Natural killer cell treated with Interleukin-12 subunit alpha and Interleukin-12 subunit beta and Interleukin-15 and Interleukin-18, amount 100 ng/mL, for 72 hours (primary cell): ENCODE measurements at places on chromosomes 3 and 15.
A peak's percentile ranks its signal among the peaks of the same experiment; 100 is the strongest.

GRCh38 chr3:139084176-139084575 is 39.5 kb upstream of the PRR23C start:
- no peak for DNase-seq

GRCh38 chr15:86505951-86506350 is 426.3 kb downstream of the AGBL1 start:
- no peak for DNase-seq

DNA sequence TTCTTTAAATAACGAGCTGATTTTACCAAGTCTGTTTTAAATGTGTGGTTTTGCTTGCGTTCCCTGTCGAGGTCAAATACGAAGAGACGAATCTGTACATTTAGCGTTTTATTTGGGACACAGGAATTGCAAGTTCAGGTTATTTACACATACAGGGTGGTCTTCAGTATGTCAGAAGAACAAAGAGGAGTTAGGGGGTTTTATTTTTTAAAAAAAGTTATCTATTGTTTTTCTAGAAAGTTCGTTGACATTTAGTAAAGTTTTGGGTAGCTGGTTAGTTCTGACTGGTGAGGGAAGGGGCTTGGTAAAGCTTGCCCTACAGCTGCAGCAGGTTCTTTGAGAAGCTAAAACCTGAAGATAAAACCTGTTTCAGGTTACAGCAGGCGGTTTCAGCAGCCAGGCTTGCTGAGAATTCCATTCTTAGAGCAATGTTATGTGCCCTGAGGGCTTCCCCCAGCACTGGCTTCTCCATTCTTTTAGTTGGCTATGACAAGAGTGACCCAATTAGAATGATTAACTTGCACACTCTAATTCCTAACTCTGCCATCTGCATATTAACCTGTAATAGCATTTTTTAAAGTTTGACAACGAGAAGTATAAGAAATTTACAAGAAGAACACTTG is 815 bp upstream of the ZNF280D start:
- no peak for DNase-seq

DNA sequence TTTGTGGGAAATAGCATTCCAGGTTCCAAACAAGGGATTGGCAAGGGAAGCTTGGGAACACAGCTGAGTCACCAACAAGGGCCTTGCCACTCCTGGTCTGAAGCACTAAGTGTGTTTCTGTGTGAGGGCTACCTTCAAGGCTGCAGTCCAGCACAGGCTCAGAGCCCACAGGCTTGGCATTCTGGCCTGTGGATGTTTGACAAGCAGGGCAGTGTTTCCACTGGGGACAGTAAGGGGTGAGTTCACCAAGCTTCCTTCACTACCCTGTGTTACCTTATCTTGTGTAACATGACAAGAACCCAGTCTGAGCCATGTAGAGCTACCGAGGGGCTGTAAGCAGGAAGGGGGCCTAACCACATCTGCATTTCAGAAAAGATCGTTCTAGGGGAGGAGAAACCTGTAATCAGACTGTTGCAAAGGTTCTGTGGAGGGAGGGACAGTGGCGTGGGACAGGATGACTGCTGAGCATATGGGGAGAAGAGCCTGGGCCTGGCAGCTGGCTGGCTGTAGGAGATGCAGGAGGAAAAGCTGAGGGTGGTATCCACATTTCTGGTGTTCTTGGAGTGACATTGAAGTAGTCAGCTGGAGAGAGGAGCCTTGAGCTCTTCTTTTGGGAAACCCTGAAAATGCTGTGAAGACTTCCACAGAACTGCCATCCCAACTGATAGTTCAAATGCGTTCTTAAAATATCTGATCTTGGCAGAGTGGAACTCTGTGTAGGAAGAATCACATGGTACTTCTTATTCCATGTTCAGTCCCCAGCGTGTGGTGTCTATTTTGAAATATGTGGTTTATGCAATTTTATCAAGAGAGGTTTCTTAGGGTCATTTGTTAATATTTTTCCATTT is 61.3 kb downstream of the CTDSPL start:
- DNase-seq: no peak

DNA sequence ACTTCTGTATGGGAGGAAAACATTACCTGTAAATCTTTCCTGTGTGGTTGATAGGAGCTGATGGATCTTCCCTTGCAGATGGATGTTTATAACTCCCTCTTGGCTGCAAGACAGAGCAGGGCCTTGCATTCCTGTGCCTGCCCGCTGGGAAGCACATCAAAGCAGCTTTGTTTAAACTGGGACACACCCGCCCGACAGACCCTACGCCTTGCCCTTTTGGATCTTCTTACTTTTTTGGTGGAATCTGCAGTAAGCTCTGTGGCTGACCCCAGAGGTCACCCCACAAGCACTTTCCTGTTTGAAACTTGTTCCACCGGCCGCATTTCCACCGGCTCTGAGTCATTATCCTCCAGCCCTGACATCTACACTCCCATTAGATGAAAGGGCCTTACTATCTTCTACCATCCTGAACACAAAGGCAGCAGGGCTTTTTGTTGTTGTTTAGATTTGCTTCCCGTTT is 244.1 kb upstream of the STT3B start:
- no peak for DNase-seq

- no peak for DNase-seq
Measured at GRCh38 chr3:60333710-60334109, 917.5 kb downstream of the FHIT start.

- DNase-seq: no peak
Measured at GRCh38 chr3:178676077-178676476, 139.8 kb downstream of the KCNMB2 start.

GRCh38 chr15:90001062-90001682 is at the start of gene ZNF710:
Gene ZNF710, plus strand, starts transcription at chr15:90001324. Its CDS starts 65,814 bp downstream, at chr15:90067138.
- no peak for DNase-seq

GRCh38 chr3:155560135-155560534 is 184.7 kb downstream of the PLCH1 start:
- DNase-seq: no peak

- DNase-seq: no peak
Measured at GRCh38 chr3:126935756-126936509, 47.0 kb upstream of the PLXNA1 start.

GRCh38 chr3:14147617-14148016 is 22.8 kb downstream of the TMEM43 start:
- peak; percentile 44 for DNase-seq

- DNase-seq: no peak
Measured at GRCh38 chr3:54897028-54897711, 30.7 kb downstream of the LRTM1 start.

GRCh38 chr3:65642883-65643282 is 395.8 kb downstream of the MAGI1 start:
- DNase-seq: no peak

DNA sequence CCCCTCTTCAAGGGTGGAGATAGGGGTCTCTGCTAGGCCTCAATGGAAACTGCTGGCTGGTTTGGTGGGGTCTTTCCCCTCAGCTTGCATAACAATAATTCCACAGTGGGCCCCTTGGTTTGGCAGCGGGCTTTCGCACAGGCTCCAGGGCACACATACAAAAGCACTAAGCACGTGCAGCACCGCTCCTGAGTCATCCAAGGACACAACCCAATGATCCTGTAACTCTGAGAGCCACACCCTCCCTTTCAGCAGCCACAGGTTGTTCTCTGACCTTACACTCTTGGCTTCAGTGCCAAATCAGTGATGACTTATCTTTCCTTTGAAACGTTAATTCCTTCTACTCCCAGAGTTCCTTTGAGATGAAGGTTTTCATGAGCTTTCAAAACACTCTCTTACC is 41.7 kb downstream of the DAPK2 start:
- no peak for DNase-seq

GRCh38 chr3:131995891-131996290 is 38.9 kb downstream of the CPNE4 start:
- no peak for DNase-seq

GRCh38 chr15:82275410-82275809 is 12.8 kb downstream of the SAXO2 start:
- no peak for DNase-seq

GRCh38 chr3:185152410-185153170 is at the start of gene C3orf70:
Gene C3orf70, minus strand, starts transcription at chr3:185153060. Its CDS starts 237 bp downstream, at chr3:185152823.
- DNase-seq: no peak

DNA sequence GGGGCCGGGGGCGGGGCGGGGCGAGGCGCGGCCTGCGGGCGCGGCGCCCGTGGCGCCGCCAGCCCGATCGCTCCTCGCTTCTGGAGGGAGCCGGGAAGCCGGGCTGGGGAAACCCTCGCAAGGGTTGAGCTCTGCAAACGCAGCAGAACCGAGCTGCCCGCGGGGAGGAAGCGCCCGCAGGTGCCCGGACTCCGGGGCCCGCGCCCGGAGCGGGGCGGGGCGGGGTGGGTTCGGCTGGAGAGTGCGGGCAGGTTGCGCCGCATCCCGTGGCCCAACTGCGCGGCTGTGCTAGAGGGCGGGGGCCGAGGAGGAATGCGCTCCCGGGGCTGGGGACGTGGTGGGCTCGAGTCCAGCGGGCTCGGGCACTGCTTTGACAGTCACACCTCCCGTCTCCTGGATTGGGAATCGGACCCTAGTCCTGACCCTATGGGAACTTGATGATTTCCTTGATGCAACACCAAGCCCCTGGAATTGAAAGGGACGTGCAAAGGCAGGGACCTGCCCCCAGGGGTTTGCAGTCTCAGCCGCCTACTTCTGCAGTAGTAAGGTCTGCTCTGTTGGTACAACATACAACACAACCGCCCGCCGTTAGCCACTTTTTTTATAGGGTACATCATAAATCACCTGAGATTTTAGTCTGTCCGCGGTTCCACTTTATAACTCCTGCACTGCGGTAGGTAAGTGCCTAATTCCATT is 34.3 kb downstream of the ZBTB38 start:
- peak; percentile 61 for DNase-seq

DNA sequence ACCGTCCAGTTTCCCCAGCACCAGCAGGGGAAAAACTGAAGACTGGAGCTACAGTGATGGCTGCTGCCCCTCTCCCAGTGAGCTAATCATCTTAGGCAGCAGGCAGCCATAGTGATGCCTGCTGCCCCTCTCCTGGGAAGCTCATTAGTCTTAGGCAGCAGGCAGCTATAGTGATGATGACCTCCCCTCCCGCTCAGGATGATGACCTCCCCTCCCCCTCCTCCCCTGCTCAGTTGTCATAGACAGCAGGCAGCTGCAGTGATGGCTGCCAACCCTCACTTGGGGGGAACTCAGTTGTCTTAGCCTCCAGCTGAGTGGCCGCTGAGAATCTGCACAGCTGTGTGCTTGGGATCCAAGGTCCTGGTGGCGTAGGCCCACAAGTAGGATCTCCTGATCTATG is 80.9 kb upstream of the MANF start:
- no peak for DNase-seq

GRCh38 chr3:31723701-31724100 is 191.0 kb downstream of the STT3B start:
- DNase-seq: no peak
